ENCODE measurements at places on chromosomes 3 and 15.

DNA sequence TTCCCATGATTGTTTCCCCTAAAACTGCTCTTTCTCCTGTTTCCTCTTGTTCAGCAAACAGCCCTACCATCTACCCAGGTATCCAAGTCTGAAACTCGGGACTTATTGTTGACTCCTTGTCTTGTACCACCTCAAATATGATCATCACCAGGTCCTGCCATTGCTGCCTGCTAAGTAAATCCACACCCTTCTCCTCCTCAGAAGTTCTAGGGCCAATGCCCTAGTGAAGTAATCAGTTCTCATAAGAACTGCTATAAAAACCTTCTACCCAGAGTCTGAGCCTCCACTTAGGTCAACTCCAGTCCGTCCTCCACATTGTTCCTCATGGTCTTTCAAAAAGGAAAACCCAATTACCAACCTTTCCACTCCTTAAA lies 77.0 kb upstream of the IL12A start:
- DNase-seq: no peak

DNA sequence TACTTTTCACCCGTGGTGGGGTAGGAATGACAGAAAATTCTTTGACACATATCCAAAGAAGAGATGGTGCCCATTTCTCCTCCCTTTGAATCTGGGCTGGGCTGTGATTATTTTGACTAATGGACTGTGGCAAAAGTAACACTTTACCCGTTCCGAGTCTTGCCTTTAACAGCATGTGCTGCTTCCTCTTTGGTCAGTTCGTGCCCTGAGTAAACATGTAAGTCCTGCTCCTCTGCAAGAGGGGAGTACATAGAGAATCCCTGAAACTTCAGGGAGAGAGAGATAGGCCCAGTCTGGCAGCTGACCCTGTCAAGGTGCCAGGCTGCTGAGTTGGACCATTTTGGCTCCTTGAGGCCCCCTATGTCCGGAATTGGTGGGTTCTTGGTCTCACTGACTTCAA lies 243.1 kb downstream of the EPHB1 start:
- no peak for DNase-seq

DNA sequence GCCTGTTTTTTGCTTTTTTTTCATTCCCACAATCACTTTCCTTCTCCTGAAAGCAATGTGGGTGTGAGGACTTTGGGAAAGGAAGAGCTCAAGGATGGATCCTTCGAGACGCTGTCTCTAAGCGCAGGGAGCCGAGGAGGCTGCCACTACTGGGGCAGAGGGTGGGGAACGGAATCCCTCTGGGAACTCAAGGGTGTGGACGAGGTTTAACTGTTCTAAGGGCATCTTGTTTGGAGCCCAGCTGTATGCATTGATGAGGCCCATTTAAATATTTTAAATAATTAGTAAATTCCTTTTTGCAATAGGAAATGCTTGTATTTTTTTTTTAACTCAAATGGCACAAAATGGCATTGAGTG lies 124.4 kb upstream of the MEF2A start:
- DNase-seq: no peak

DNA sequence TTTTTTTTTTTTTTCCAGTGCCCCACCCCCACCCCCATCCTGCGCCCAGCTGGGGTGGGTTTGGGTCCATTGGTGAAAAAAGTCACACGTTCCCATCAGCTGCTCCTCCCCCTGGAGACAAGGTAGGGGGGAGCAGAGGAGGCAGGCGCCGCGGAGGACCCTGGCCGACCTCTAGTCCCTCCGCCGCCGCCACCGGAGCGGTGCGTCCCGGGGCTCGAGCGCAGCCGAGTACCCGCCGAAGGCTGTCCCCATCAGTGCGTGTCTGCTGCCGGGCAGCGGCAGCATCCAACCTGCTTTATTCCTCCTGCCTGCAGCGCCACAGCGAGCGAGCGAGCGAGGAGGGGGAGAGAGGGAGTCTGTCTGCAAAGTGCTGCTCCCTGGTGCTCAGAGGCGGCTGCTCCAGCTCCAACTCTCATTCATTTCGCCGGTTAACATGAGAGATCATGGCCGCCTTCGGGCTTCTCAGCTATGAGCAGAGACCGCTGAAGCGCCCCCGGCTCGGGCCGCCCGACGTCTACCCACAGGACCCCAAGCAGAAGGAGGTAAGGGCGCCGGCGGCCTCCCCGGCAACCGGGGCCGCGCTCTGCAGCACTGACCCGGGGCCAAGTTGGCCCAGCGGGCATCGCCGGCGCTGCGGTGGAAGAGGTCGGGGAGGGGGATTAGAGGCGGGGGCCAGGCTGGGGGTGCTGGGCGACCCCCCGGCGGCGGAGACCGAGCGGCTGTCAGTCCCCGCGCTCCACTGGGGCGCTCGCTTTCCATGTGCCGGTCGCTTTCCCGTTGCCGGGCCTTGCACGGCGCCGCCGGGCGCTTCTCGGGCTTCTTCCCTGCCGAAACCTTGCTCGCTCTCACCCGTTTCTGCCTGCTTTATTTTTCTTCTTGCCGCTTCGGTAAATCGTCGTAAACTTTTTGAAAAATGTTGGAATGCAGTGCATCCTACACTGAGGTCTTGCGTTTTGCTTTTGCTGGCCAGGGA lies 1.3 kb downstream of the MED12L start:
- DNase-seq: peak; percentile 78

- no peak for DNase-seq
Observed at GRCh38 chr15:91348752-91349500, 248.9 kb downstream of the SV2B start.

GRCh38 chr3:9828801-9829755 lies 14.7 kb downstream of the RPUSD3 start:
- DNase-seq: no peak

DNA sequence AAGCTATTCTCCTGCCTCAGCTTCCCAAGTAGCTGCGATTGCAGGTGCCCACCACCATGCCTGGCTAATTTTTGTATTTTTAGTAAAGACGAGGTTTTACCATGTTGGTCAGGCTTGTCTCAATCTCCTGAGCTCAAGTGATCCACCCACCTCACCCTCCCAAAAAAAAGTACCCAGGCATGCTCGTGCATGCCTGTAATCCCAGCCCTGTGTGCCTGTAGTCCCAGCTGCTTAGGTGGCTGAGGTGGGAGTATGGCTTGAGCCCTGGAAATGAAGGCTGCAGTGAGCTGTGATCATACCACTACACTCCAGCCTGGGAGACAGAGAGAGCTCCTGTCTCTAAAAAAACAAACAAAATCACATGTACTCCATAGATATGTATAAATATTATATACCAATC lies 176.5 kb downstream of the SOX2 start:
- DNase-seq: no peak

GRCh38 chr3:155757577-155757976 lies 12.7 kb upstream of the PLCH1 start:
- no peak for DNase-seq

GRCh38 chr3:152388631-152389030 lies 119.9 kb downstream of the MBNL1 start:
- no peak for DNase-seq

DNA sequence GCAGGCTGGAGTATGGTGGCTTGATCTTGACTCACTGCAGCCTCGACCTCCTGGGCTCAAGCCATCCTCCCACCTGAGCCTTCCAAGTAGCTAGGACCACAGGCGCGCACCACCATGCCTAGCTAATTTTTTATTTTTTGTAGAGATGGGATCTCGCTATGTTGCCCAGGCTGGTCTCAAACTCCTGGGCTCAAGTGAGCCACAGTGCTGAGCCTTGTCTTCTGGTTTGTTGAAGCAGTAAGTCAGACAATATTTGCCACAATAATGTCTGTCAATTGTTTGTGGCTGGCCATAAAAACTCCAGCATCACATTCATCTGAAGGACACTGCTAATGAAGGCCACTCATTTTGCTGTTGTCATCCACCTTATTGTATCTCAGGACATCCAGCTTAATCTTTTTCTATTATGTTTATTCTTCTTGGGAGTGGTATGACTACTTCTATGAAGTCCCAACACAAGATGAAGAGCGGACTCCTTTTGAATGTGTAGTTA lies 185.9 kb downstream of the FNDC3B start:
- DNase-seq: no peak

GRCh38 chr15:99473981-99474906 lies 91.5 kb upstream of the MEF2A start:
- peak; percentile 45 for DNase-seq

DNA sequence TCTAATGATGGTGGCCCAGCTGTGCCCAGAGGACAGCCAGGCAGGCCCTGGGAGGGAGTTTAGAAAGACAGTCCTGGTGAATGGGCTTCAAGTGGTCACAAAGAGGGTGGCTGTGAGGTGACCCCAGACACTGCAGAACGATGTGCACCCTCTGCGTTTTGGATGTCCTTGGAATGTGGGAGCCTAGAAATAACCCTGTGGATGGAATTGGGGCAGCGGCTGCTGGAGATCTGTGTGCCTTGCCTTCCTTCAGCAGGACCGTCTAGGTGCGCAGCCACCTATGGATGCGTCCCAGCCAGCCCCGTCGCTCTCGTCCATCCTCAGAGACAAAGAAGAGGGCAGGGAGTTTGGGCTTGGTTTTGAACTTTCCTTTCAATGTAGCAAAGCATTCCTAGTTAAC lies 46.5 kb downstream of the KLHL25 start:
- DNase-seq: no peak

GRCh38 chr15:40688932-40689799 lies 5.8 kb upstream of the RAD51 start:
- no peak for DNase-seq

GRCh38 chr15:26721232-26721967 lies 51.5 kb downstream of the GABRB3 start:
- DNase-seq: no peak

DNA sequence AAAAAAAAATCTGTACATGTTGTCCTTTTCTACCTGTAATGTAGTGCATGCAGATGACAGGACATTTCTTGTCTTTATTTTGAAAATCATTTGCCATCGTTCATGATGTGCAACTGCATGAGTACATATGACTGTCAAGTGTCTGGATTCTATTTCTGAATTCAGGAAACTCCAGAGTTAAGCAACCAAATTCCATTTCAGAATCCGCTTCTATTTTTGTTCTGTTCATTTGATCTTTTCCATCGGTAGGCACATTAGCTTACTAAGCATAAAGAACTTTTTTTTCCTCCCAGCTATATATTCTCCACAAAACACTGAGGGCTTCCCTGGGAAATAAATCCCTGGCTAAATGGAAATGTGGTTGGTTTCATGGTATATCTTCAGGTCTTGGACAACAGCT lies 365.6 kb downstream of the PTPRG start:
- DNase-seq: no peak

DNA sequence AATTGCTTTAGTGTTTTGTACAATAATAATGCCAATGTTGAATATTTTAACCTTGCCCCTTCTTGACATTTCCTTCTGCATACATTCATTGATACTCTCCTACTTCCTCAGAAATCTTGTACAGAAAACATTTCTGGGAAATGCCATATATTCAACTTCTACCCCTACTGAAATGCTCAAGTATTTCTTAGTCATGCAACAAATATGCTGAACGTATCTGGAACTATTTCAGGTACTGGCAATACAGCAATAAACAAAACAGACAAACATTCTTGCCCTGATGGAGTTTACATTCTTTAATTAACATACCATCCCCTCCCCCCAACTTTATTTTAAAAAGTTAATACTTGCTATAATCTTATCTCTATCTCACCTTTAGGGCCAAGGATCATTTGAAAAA lies 147.2 kb downstream of the STAG1 start:
- DNase-seq: no peak

DNA sequence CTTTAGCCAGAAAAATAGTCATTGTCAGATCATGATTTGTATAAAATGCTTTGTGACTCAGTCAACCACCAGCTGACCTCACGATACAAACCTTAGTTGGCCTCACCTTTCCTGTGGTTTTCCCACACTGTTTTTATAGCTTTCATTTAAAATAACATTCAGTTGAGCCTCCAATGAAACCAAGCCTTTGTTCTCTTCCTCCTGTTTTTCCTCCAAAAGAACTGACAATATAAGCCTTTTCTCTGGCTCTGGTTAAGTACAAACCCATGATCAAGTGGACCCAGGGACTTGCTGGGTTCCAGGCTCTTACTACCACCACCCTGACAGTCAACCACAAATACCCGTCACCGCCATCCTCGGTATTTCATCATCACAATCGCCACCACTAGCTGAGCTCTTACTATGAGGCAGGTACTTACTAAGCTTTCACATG lies 81.7 kb downstream of the TAMM41 start:
- DNase-seq: no peak

DNA sequence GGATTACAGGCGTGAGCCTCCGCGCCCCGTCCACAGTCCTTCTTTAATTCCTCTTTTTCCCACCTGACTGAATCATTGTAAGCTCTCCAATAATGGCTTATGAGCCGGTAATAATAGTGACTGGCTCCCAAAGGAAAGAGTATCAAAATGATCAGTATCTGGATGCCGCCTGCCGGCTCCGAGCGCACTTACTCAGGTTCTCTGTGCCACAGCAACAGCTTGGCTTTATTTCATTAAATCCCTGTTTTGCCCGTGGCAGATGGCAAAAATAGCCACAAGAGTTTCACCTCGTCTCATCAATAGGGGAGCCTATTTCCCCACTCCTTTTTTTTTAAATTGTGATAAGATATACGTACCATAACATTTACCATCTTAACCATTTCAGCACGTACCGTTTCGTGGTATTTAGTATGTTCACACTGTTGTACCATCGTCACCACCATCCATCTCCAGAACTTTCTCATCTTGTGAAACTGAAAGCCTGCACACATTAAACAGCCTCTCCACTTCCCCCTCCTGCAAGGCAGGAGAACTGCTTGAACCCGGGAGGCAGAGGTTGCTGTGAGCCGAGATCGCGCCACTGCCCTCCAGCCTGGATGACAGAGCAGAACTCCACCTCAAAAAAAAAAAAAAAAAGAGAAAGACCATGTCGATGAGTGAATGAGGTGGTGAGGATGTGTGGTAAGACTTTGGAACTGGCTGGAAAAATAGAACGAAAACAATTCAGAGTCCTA lies 80.7 kb upstream of the DLG1 start:
- no peak for DNase-seq

DNA sequence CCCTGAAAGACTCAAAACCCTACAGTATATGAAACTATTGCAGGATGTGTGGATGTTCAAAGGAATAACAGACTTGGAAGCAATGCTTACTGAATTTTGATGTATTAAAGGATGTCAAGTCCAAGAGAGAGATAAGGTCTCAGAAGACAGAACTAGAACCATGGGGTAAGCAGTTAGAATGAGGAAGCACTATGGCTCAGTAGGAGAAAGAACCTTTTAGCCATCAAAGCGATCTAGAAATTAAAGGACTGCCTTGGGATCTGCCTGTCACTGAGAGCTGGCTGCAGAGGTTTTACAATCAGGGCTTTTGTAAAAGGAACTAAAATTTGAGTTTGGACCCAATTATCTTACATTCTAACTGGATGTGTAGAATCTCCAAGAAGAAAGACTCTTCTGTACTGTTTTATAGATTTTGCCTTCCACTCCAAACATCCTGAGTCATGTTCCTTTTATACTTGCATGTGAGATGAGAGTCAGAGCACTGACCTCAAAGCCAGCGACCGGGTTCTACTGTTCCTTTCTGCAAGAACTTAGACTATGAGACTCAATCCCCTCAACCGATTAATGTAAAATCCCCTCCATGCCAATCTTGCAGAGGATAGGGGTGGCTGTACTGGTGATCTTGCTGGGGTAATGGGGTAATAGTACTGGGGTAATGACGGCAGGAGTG lies 412.3 kb upstream of the TPRG1 start:
- no peak for DNase-seq

Data from anterior cingulate cortex (tissue), 58 donors.